ENCODE measurements at places on chromosomes 7 and 10.
A peak's percentile ranks its signal among the peaks of the same experiment; 100 is the strongest.

GRCh38 chr7:4210821-4211220 lies 471.3 kb upstream of the FOXK1 start:
- DNase-seq, result no peak

- DNase-seq, result no peak
Measured at GRCh38 chr7:153005750-153006435, 246.3 kb downstream of the ACTR3B start.

GRCh38 chr7:41979834-41980307 lies 257.1 kb downstream of the GLI3 start:
- DNase-seq, result no peak

DNA sequence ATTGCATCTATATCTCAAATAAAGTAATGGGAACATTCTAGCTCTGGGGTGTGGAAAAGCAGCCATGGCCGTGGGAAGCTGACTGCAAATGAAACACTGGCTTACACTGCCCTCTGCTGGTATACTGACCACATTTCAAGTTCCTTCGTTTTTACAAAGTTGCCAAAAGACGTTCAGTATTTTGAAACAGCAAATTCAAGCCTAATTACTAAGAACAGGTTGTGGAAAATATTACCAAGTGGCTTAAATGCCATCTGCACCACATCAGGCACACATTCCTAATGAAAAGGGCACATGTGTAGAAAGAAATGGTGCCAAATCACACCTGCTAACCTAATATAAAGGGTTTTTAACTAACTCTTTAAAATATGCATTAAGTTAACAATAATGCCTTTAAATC lies 83.9 kb downstream of the JAZF1 start:
- peak; percentile 26 for DNase-seq

DNA sequence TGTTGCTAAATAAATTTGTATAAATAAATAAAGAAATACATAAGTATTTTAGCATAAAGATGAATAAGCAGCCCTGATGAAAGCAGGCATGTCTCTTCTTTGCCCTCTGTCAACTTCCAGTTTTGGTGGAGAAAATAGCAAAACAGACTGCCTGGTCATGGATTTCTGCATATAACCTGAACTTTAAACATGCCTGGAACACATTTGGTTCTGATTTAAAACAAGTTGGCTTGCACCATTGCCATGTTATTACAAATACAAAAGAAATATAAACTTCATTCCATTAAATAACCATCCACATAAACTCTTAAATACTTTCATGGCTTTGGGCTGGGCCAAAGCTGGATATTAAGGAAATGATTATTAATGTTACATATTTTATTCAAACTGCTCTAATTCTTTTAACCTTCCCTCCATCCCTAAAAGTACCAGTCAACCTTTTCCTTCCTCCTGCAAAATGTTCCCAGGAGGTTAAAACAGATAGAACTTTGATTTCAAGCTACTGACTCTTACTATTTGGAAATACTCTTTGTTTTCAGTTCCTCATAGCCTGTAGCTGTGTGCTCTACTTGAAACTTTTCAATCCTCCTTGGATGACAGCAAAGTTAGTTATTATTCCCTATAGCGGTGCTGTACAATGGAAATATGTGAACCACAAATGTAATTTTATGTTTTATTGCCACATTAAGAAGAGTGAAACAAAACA lies 96.3 kb downstream of the BICC1 start:
- DNase-seq, result no peak

- no peak for DNase-seq
Measured at GRCh38 chr7:51357821-51358220, 41.2 kb upstream of the COBL start.

DNA sequence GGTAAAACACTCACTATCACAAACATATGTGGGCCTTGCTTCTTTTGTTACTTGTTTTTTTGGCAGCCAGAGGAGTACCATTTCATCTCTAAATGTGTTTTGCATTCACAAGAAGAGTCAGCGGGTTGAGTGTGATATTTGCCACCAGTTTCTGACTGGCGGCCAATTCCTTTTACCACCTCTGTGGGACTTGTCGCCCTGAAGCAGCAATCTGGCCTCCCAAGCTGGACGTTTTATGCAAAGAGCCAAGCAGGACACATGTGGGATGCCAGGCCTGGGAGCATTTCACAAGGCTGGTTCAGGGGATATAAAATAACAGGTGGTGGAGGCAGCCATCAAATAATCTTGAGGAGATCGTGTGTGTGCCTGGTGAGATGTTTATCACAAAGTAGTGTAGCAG lies 61.8 kb upstream of the TRIL start:
- DNase-seq, result no peak

DNA sequence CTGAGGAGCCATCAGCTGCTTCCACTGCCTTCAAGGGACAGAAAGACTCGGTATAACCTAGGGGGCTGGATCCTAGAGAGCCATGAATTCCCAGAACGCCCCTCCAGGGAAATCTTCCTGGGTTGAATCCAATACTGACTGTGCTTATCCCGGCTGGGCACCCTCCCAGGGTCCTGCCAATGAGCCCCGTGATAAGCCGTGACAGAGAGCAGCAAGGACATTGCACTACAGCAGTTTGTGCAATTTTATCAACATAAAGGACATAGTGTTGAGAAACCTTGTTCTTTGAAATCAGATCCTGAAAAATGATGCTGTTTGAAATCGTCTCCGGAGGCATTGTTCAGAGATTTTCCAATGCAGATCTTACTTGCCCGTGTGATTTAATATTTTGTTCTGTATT lies 18.8 kb downstream of the AKR1B1 start:
- no peak for DNase-seq

DNA sequence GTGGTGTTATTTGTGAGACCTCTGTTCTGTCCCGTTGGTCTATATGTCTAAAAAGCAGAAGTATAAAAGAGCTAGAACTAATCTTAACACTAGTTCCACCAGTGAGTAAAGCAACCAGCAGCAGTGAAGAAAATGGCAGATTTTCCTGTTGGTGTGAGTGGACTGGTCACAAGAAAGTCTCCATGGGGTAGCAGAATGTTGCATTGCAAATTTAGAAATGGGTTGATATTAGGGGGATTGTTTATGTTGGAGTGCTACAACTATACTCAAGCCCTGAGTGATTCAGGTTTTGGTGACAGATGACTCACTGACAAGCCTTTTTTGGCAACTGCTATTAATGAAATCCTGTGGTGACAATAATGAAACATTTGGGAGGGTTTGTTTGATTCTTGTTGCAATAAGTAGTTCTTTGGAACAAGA lies 5.6 kb downstream of the AVL9 start:
- DNase-seq, result no peak

DNA sequence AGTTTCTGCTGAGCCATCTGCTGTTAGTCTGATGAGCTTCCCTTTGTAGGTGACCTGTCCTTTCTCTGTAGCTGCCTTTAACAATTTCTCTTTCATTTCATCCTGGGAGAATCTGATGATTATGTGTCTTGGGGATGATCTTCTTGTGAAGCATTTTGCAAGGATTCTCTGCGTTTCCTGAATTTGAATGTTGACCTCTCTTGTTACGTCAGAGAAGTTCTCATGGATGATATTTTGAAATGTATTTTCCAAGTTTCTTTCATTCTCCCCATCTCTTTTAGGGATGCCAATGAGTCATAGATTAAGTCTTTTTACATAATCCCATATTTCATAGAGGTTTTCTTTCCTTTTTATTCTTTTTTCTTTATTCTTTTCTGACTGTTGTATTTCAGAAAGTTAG lies 184.2 kb upstream of the BET1 start:
- no peak for DNase-seq

GRCh38 chr7:16951483-16952080 lies 69.8 kb upstream of the AGR3 start:
- no peak for DNase-seq

- DNase-seq, result no peak
Measured at GRCh38 chr7:141590666-141591065, 39.5 kb downstream of the AGK start.

GRCh38 chr10:98563811-98564210 lies 117.1 kb upstream of the HPS1 start:
- DNase-seq, result no peak

- DNase-seq, result no peak
Measured at GRCh38 chr7:129828989-129829736, 123.6 kb downstream of the UBE2H start.

GRCh38 chr7:76231071-76231470 lies 29.4 kb downstream of the SRRM3 start:
- no peak for DNase-seq

GRCh38 chr10:90652519-90652918 lies 205.3 kb downstream of the HTR7 start:
- DNase-seq, result no peak

- no peak for DNase-seq
Measured at GRCh38 chr10:15515202-15515601, 144.1 kb upstream of the FAM171A1 start.

DNA sequence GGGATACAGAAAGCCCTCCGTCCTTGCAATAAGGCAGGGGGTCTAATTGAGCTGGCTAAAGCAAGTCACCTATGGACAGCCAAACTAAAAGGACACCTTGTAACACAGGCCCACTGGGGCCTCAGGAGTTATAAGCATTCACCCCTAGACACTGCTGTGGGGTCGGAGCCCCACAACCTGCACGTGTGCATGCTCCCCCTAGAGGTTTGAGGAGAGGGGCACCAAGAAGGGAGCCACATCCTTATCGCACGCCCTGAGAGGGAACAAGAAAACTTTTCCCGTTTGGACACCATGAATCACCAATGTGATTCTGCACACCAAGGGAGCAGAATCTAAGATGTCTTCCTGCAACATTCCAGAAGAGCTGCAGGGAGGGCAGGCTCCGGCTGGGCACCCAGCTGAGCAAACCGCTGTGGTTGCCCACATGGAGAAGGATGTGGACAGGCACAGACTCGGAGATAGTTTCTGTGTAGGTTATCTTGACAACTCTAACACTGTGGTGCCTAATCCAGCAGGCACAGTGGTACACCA lies 17.7 kb upstream of the TARP start:
- DNase-seq, result no peak

GRCh38 chr7:157402911-157403534 lies 66.2 kb downstream of the DNAJB6 start:
- DNase-seq, result no peak

- DNase-seq, result no peak
Measured at GRCh38 chr10:33861016-33861704, 526.7 kb upstream of the NRP1 start.

- DNase-seq, result peak; percentile 54
Measured at GRCh38 chr7:69803699-69804516, 205.6 kb downstream of the AUTS2 start.

GRCh38 chr7:32115831-32116230 lies 45.6 kb upstream of the PDE1C start:
- no peak for DNase-seq

- no peak for DNase-seq
Measured at GRCh38 chr10:130740166-130740565, 571.4 kb downstream of the TCERG1L start.

- no peak for DNase-seq
Measured at GRCh38 chr10:26486990-26487850, 49.1 kb downstream of the APBB1IP start.

DNA sequence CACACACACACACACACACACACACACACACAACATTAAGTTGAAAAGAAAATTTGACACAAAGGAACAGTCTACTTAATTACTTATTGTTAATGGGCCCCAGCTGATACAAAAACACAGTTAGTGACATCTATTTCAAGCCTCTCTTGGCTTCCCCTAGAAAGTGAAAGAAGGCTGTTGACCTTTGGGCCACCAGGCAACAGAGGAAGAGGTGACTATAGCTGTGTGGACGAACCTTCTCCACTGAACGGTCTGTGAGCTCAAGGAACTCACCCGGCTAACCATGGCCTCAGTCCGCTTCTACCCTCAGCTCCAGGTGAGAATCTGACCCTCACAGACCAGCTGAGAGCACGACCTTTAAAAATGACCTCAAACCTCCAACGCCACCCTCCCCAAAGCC lies 32.9 kb upstream of the CALN1 start:
- no peak for DNase-seq

GRCh38 chr10:105969884-105970377 lies 1194.6 kb downstream of the SORCS1 start:
- DNase-seq, result no peak

Data from NCI-H1930 (cell line).